ENCODE measurements at places on chromosomes 16 and 17.

- peak; percentile 46 for DNase-seq
These were observed 55.3 kb downstream of the SKAP1 start for GRCh38 chr17:48374650-48375230.

DNA sequence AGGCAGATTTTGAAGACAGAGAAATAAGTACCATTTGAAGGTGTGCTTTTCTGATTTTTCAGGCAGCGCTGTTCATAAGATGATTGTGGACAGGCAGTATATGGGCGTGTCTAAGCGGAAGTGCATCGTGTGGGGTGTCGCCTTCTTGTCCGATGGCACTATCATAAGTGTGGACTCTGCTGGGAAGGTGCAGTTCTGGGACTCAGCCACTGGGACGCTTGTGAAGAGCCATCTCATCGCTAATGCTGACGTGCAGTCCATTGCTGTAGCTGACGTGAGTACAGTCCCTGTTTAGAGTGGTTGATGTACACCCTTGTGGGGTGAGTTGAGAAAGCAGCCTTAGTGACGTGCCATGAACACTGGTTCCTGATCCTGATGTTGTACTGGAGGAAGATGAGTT is 10.7 kb downstream of the UTP4 start:
- no peak for DNase-seq

DNA sequence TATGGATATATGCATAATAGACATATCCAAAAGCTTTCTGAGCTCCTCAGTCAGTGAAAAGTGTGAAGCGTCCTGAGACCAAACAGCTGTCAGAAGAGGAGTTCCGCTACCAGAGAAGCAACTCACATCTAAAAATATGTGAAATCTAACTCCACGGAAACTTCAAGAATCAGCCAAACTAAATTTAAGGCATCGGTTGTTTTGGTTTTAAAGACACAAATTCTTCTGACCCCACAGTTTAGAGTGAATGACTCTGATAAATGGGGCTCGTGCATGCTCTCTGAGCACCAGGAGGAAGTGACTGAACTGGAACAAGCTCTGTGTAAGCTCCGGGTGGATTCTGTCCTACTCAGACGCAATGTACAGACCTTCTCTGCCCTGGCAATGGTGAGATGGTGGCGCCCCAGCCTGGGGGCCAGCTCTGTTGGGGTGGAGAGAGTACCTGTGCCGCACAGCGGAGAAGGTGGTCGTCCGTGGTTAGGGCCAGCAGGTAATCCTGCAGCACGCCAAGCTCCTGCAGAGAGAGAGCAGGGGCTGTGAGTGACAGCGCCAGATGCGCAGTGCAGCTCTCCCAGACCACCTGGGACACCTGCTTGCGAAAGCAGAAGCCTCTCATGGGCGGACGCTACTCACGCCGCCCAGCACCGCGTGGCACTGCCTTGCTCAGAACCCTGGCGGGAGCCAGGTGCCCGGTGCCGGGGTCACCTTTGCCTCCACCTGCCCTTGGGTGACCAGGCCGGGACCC is 44.4 kb upstream of the ATP2A3 start:
- DNase-seq, result no peak

DNA sequence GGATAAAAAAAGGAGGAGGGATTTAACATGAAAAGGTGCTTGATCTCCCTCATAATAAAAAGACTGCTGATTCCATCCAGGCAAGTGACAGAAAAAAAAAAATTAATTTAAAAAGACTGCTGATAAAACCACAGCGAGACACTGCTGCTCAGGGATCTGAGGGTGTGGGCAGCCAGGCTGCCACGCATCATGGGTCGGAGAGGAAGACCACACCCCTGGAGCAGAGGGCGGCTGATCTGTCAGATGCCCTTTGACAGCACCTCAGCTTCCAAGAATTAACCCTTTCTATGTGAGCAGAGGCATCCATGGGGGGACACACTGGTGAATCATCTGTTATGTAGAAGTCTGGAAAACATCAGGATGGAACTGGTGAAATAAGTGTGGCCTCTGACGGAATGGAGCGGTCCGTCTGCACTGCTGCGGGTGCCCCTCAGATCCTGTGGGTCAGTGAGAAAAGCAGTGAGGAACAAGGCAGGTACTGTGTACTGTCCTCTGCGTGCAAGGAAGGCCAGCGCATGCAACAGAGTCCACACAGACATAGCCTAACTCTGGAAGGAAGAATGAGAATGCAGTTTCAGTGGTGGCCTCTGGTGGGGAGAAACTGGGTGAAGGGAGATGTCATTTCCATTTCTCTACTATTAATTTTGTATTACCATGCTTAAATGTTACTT is 19.8 kb downstream of the MAPT start:
- no peak for DNase-seq

- DNase-seq, result peak; percentile 33
These were observed 2.7 kb downstream of the TRPV2 start for GRCh38 chr17:16417896-16418684.

DNA sequence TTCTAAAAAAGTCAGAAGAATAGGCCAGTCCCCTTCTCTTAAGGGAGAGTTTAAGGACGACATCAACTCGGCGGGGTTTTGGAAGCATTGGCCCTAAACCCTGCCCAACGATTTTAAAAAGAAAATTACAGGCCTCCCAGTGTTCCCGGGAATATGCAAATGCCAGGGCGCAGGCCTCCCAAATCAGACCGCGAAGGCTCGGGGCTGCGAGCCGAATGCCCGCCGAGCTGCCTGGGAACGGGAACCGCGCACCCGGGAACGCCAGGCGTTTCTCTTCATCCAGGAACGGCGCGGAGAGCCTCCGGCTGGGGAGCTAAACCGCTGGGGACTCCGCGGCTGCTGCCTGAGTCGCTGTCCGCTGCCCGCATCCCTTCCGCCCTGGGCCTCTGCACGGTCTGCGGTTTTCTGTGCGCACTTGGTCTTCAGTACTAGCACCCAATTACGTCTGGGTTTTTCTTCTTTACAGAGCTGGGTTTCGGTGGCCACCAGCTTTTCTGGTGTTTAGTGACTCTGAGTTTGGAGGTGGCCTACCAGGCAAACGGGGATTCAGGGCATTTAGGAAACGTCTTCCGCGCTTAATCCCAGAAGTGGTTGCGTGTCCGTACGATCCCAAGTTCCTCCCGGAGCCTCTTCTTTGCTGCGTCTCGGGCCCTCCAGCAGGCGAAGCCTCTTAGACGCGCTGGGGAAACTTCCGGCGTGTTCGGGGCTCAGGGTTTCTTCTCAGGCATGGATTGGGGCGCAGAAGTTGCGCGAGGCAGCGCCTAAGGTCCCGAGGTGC is 5.7 kb downstream of the IRX5 start:
- no peak for DNase-seq

- DNase-seq, result no peak
These were observed 9.9 kb downstream of the DBNDD1 start for GRCh38 chr16:90009172-90009899.
